SJSA1 (cell line): ENCODE measurements at places on chromosomes 3 and 15. TPM values are rescaled to one million over a fixed set of nuclear protein-coding genes. Genes with fewer than 3 reads are reported as not detected.

DNA sequence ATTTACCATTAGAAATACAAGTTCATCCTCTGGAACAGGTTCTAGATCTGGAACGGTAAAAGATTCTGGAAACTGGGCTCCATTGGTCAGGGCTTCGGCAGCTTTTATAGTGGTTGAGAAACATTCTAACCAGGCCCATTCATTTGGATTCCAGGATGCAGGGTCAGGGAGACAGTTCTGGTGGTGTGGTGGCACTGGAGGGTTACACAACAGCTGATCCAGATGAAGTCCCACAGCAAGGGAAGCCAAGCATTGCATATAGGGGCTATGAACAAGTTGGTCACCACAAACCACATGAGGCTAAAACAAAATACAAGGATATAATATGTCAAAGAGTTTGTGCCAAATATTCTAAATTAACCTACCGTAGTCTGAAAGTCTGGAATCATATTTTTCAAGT, 43.0 kb downstream of the FBXL22 start:
- no peak for DNase-seq

SOX14 gene
- not detected in 2 replicates for total RNA-seq

GRCh38 chr3:183527428-183528379, 27.8 kb downstream of the KLHL6 start:
- no peak for DNase-seq

CERS3 gene
- not detected in 2 replicates for total RNA-seq

- no peak for DNase-seq
Measured at GRCh38 chr15:40290918-40291574, 8.2 kb upstream of the ANKRD63 start.
